ENCODE measurements at places on chromosomes 1 and 21.

DNA sequence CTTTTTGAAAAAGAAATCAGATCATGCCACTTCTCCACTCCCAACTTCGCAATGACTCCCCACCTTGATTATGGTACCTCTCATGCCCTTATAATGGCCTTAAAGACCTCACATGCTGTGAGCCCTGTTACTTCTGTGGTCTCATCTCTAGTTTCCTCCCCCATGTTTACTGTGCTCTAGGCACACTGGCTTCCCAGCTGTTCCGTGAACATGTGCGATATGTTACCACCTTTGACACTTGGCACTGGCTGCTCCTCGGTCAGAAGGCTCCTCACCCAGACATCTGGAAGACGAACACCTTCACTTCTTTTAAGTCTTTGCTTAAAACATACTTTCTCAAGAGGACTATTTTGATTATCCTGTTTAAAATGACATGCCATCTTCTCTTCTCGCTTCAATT is 14.3 kb upstream of the NTMT2 start:
- DNase-seq: no peak

DNA sequence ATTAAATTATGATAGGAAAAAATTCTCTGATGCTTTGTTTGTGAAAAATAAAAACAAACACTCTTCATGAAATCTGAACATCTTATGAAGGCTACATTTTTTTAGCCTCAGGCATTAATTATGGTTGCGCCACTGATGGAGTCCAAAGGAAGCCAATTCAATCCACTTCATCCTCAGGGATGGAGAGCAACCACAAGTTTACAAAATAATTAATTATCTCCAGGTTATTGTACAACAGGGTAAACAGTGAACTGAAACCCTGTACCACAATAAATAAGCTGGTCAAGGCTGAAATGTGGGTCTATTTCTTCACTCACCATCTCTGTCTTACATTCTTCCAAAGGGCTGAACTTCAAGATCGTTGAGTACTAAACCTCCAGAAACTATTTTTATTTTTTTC is 49.2 kb downstream of the MRPL39 start:
- DNase-seq: no peak

DNA sequence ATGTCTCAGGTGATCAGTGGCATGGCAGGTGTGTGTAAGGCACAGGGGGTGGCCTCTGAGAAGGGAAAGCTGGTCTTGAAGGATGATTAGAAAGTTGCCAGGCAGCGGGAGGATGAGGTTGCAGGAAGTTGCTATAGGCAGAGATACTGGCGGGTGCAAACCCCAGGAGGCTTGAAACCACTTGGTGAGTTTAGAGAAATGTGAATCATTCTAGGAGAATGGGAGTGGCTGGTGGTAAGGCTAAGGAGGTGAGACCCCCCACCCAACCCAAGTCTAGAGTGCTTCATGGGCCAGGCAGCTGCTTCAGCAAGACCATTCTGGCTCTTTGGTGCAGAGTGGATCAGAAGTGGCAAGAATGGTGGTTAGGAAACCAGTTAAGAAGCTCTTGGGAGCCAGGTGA is 9.0 kb downstream of the SH2D2A start:
- DNase-seq: no peak

DNA sequence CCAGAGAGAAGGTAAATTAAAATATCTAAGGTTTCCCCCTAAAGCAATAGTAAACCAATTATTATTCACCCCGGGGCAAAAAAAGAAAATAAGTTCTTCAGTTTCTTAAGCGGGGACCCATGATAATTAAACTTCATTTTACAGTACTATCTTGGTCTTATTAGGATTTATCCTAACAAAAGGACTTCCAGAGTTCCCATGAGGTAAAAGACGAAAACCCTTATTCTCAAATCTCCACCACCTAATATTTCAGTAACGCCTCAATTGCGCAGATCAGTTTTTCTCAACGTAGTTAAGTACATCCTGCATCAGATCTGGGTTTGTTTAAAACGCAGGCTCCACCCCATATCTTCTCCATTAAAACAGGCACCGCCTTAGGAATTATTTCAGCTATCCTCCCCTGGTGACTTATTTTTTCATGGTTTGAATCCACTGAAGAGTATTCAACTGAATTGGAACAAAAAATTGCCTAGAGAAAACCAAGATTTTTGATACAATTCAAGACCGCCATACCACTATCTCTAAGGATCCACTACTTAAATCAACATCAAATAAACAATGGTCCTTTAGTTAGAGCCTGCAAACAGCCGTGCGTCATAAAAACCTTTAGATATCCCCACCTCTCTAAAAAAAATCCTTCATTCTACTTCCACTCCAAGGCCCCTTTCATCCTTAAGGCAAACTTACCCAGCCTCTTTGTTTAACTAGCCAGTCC is 1.7 kb downstream of the MCL1 start:
- DNase-seq: no peak

- DNase-seq: no peak
Measured at GRCh38 chr21:43957611-43958362, 54.3 kb upstream of the TRAPPC10 start.

DNA sequence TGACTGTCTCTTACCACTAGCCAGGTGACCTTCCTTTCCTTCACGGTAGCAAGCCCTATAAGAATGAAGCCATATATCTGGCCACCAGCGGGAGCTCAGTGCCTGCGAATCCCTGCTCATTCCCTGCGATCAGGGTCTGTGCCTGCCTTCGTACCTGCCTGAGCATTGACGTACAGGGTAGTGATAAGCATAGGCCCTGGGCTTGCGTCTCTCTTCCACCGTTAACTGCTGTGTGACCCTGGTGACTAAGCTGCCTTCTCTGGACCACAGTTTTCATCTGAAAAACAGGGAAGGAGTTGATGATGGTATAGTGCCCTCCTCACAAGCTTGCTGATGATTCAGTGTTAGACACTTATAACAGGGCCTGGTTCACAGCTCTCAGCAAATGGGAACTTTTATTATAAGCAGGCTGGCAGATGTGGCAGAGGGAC is 4.1 kb downstream of the ZC3H12A start:
- no peak for DNase-seq

DNA sequence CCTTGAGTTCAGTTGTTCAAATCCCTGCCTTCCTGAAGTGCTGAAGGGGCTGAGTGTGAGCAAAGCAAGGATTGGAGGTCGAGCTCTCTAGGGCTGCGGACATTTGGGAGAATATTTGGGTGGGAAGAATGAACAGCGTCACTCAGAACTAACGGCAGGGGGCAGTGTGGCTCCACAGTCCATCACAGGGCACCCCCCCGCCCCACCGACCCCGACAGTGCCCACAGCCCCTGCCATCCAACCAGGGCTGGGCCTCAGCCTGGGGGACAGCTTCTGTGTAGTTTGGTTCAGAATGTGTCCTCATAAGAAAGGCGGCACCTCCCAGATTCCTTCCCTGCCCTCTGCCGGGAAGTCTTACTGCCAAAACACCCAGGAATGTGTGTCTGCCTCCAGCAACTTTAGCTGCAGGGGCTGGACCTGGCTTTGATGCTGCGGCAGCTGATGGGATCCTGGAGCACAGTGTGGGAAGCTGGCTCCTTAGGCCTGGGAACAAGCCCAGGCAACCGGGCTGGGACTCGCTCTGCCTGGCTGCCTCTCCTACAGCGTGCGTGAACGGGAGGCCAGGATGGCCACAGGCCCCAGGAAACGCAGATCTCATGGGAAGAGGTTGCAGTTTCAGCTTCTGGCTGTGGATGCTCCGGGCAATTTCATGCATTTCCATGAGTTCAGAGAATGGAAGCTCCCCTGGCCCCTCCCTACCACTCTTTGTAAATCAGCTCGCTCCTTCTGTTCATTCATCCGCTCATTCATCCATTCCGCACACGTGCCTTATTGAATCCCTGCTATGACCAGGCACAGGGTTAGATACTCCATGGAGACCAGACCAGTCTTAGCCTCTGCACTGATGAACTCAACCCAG is 104.9 kb upstream of the TMPRSS2 start:
- peak; percentile 63 for DNase-seq
